ENCODE measurements at places on chromosomes 6 and 20.

- DNase-seq: no peak
Observed at GRCh38 chr6:105591053-105591452, 188.2 kb upstream of the PREP start.

GRCh38 chr6:37878150-37878710 lies 58.7 kb downstream of the ZFAND3 start:
- DNase-seq: no peak

DNA sequence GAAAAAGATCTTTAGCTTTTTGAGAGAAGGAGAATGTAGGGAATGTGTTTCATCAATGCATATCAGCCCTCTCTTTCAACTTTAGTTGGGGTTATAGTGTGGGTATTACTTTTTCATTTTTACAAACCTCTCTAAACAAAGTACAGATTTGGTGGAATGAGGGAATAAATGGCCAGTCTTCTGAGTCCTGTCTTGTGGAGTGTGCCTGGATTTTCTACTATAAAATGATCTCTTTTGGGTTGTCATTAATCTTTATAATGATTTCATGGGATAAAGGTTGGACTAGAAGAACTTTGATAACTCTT lies 209.3 kb downstream of the RNF144B start:
- DNase-seq: no peak

GRCh38 chr20:57238089-57238488 lies 28.4 kb downstream of the BMP7 start:
- DNase-seq: no peak
